ENCODE measurements at places on chromosomes 3 and 15.

DNA sequence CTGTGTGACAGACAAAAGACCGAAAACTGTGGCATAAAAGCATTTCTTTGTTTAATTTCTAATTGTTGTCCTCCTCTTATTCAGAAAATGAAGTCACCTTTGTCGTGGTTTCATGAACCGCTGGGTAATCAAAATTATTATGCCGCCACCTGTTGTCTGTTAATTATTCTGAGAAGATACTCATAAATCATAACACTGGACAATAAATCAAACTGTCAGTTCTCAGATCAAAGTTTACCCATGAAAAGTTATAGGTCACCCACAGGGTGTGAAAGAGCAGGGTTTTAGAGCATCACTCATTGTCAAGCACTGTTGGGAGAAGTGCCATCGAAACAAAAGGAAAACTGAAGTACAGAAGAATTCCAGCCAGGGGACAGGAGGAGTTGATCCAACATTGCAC lies 474.3 kb downstream of the NR2F2 start:
- no peak for DNase-seq

- DNase-seq: no peak
These were observed 509.2 kb upstream of the MDFIC2 start for GRCh38 chr3:70821602-70822001.

GRCh38 chr3:61922118-61922517 lies 360.7 kb downstream of the PTPRG start:
- no peak for DNase-seq

- no peak for DNase-seq
These were observed 327.1 kb downstream of the ZIC1 start for GRCh38 chr3:147736226-147736625.

- DNase-seq: no peak
These were observed 9.8 kb downstream of the KCNMB2 start for GRCh38 chr3:178546079-178546478.

GRCh38 chr3:67601919-67602608 lies 52.3 kb downstream of the SUCLG2 start:
- no peak for DNase-seq

GRCh38 chr3:161156936-161157335 lies 51.8 kb upstream of the B3GALNT1 start:
- DNase-seq: no peak

DNA sequence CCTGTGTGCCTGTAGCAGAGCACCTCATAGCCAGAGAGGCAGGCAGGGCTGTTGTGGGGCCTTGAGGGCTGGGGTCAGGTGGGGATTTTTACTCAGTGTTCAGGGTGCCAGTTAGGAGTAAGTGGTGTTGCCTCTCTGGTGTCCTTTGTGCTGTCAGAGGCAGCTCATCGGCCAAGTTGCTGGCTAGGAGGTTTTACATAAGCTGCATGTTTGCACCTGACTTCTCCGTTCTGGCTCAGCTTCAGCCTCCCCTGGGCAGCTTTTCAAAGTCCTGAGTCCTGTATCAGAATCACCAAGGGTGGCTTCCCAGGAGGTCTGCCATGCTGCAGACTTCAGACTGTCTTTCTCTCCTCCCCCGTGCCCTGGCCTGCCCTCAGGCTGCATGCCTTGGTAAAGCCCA lies 242.6 kb upstream of the TPM1 start:
- DNase-seq: no peak

- no peak for DNase-seq
These were observed 419.9 kb downstream of the NR2F2 start for GRCh38 chr15:96750361-96750760.

- no peak for DNase-seq
These were observed 167.3 kb downstream of the BCHE start for GRCh38 chr3:165669967-165670366.

GRCh38 chr3:12181806-12182205 lies 23.1 kb upstream of the TIMP4 start:
- DNase-seq: no peak

GRCh38 chr3:144815655-144816054 lies 844.0 kb downstream of the DIPK2A start:
- no peak for DNase-seq

GRCh38 chr15:93278006-93278405 lies 189.0 kb upstream of the RGMA start:
- DNase-seq: no peak

- no peak for DNase-seq
These were observed 464.9 kb downstream of the MFSD1 start for GRCh38 chr3:159266779-159267178.

- DNase-seq: no peak
These were observed at the start of gene FOXP1 for GRCh38 chr3:71583566-71584393. FOXP1 (minus strand) TSS chr3:71583728; CDS start chr3:71198381, 385,347 bp downstream.

GRCh38 chr3:14803101-14803980 lies 15.4 kb upstream of the FGD5 start:
- no peak for DNase-seq

DNA sequence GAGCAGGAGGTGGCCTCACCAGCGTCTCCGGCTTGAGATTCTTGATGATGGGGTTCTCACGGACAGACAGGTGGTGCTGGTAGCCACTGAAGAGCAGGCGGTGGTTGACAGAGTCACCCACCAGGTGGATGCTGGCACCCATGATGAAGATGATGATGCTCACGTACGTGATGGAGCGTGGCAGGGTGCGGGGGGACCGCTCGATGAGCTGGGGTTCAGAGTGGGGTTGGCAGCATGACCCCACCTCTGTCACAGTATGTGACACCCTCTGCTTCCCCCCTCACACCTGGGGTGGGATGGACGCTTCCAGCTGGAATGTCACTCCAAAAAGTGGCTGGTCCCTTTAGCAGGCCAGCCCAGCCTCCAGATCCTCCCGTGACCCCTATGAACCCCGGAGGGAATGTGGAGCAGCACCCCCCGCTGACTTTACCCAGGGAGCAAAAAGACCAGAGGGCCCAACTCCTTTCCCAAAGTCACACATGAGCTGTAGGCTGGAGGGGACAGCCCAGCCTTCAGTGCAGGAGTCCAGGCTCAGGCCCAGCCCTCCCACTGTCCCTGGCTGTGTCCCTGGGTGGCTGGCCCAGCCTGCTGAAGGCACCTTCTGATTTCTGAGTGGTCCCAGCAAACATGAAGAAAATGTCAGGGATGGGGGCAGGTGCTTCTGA lies 6.7 kb upstream of the CALML4 start:
- no peak for DNase-seq
